ENCODE measurements at places on chromosomes 4 and X.

DNA sequence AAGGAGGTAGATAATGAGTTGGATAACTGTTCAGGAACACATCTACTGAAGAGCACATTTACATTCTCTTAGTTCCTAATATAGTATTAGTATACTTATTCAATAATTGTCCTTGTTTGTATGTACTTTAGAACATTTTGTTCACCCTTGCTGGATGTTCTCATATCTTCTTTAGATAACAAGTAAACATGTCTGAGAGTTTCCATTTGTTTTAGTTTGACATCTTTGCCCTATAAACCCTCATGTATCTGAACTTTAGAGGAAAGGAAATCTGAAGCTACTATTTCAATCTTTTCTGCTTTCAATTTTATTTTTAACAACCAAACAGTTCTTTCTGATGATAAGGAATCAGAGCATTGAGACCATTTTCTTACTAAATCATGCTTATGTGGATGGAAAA is 518.6 kb downstream of the RPA4 start:
- DNase-seq = no peak

GRCh38 chr4:167555338-167556022 is 321.2 kb upstream of the SPOCK3 start:
- DNase-seq = no peak

- no peak for DNase-seq
These were observed at the start of gene DOK7 for GRCh38 chr4:3462790-3463415. Gene DOK7, plus strand, starts transcription at chr4:3463306. Its CDS starts 70 bp downstream, at chr4:3463376.

- DNase-seq = no peak
These were observed 432.2 kb downstream of the RPA4 start for GRCh38 chrX:97315939-97316338.

DNA sequence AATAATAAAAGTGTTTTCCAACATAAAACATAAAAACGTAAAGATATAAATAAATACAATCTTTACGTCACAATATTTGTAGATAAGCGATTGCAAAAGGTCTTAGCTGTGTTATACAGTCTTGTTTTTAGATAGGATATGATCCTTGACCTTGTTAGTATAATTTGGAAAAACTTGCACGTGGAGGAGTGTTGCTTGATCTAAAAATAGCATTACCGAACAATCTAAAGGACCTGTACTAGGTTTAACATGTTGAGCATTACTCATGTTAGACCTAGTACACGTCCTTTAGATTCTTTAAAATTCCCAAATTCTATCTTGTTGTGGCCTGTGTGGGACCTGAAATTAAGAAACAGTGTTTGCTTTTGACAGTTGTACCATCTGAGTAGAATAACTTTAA is 1.6 kb downstream of the METAP1 start:
- no peak for DNase-seq

- DNase-seq = no peak
These were observed 414.4 kb downstream of the SMARCA1 start for GRCh38 chrX:129108936-129109335.

GRCh38 chr4:47933840-47934239 is 19.5 kb upstream of the NFXL1 start:
- DNase-seq = no peak

DNA sequence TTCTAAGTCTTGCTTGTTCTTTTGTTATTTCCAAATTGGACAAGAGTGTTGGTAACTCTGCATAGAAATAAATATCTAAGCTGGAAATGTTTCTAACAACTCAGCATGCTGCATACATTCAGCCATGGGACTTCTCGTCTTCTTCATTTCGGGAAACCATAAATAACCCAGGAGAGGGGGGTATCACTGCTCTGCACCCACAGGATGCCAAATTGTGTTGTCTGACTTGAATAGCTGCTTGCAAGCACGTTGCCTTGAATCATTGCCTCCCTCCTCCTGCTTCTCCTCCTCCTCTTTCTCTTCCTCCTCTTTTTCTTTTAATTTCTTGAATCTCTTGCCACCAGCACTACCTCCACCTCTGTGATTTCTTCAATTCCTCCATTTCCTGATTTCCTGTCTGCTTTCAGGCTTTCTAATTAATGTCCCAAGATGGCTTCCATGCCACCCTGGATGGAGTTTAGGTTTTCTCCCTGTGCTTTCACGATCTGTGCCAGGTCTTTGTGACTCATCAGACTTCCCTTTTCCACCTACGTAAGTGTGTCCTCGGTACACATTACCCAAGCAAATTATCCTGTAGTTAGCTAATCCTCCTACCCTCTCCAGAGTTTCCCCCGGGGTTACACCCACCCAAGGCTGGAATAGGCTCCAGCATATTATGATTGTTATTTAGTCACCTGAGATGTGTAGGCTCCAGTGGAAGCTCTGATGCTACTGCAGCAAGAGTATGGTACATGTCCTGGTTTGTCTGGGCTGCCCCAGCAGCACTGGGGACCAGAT is 122.6 kb upstream of the VCX3B start:
- no peak for DNase-seq

DNA sequence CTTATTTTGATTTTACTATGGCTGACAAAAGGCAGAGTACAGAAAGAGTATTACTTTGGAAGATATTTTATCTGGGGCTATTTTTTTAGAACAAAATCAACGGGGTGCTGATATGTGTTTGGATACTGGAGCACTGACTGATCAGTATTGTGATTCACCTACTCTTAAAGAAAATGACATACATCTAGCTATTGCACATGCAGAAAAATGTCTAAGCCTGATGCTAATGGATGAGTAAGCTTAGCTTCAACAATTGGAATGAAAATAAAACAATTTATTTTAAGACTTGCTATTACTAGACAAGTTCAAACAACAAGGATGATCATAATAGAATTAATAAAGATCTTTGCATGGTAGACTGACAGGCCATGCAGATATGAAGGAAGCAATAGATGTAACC is 262.0 kb downstream of the PPP1R2C start:
- no peak for DNase-seq

GRCh38 chr4:15719506-15719905 is 16.6 kb downstream of the BST1 start:
- DNase-seq = no peak

DNA sequence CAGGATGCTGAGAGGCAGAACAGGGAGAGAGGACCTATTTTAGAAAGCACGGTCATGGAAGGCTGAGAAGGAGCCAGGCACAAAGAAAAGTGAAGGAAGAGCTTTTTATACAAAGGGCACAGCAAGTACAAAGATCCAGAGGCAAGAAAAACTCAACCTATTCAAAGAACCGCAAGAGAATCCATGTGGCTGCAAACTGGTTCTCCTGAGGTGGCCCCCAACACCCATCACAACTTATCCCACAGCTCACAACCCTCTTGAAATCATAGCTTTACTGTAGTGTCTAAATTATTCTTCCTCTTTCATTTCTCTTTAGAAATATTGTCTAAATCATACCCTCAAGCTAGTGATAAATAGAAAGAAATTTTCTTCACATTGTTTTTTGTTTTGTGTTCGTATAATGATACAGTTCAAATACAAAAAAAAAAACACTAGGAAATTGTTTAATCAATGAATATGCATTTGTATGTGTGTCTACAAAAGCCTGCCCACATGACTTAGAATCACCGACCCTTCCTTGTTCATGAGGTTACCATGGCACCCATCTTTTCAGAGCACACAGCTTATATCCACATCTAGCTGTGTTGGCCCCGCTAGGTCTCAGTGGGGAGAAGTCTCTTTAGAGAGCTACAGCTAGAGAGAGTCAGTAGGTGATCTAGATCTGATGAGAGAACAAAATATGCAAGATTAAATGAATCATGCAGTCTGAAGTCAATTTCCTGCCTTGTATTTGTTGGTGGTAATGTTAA is 126.9 kb upstream of the DCLK2 start:
- no peak for DNase-seq

GRCh38 chr4:142314247-142314646 is 531.9 kb downstream of the INPP4B start:
- DNase-seq = no peak

GRCh38 chrX:150352581-150352980 is 10.5 kb upstream of the MAMLD1 start:
- DNase-seq = no peak

GRCh38 chr4:74665876-74666275 is 128.4 kb downstream of the BTC start:
- DNase-seq = no peak

DNA sequence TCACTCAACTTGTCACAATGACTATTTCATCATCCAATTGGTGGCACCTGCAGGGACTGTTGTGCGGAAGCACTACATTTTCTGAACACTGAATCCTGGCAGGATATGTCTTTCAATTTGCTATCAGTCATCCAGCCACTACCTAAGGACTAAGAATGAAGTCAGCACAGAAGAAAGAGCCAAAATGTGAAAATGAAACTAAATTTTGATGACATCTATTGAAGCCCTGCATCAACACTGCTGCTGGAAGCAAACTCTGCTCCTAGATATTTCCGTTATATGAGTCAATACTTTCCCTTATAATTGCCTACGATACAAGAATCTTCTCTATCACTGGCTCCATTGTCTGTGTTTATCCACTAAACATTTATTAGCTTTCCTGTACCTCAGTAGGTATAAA is 917.9 kb downstream of the RAPGEF2 start:
- DNase-seq = no peak

DNA sequence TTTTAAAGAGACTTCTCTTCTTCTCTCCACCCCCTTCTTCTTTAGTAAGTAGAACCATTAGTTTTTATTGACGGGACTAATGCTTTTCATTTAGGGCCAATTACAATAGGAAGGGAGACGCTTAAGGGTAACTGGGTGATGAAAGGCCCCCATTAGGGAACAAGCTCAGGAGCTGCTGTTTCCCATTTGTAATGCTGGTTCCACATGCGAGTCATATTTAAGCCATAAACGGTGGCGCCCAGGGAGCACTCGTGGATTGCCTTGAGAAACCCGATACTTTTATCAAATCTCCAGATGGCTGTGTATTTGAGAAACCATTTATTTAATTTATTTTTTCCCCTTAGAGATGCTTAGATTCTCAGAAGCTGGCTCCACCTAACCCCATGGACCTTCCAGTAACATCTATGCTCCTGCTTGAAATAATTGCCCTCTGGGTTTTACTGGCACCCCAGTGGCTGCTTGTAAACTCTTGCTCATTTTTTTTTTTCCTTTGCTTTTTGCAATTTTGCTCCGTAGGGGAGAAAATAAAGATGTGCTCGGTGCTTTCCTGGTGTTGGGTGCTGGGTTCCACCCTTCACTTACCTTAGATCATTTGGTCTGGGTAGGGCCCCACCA is 124.2 kb upstream of the MSX1 start:
- DNase-seq = no peak

DNA sequence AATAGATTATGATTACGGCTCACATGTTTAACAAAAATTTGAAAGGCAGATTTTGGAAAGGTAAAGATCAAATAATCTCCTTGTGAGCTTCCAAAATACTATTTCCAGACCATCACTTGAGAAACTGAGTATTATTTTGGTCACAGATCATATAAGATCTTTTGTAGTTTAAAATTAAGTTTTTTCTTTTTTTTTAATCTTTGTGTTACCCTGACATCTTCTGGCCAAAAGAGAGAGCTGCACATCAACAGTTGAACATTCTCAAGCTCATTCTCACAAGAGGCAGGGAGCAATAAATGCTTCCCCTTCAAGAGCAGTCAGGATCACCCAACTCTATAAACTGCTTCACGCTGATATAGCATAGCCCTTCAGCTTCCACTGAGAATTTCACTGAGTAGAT is 15.9 kb downstream of the TMEM192 start:
- no peak for DNase-seq

DNA sequence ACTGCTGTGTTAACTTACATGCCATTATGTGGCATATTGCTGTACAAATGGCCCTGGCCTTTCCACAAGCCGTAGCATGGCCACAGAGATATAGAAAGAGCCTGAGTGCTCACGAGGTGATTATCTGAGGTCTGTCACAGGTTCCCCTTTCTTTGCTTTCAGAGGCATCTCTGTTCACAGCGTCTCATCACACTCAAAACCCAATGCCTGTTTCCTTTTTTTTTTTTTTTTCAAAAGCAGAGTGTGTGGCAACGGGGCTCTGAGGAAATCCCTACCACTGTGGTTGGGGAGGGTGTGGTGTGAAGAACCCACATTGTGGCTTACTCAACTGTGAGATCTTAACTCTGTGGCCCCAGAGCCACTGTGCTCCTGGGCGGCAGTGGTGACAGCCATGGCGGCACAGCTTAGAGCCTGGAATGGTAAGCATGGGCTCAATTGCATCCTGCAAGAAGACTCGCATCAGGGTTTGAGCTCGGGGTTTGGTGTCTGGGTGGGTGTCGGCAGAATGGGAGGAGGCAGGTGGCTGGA is 30.8 kb downstream of the RTL5 start:
- peak; percentile 67 for DNase-seq

DNA sequence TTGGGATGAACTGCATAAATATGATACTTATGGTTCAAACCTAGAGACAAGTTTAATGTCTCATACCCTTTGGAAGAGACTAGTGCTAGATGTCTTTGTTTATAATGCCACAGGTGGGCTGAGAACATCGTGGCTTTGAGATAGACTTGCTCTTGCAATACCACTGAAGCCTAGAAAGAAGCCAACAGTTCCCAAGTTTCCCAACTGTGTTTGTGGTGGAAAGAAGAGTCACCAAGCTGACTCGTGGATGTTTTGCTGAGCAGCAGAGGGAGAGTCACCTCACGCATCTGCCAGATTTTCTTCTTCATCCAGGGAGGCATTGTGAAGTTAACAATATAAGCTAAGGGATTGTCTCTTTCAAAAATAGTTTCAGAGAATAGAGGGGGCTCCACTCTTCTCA is 1076.2 kb downstream of the C4orf33 start:
- no peak for DNase-seq

DNA sequence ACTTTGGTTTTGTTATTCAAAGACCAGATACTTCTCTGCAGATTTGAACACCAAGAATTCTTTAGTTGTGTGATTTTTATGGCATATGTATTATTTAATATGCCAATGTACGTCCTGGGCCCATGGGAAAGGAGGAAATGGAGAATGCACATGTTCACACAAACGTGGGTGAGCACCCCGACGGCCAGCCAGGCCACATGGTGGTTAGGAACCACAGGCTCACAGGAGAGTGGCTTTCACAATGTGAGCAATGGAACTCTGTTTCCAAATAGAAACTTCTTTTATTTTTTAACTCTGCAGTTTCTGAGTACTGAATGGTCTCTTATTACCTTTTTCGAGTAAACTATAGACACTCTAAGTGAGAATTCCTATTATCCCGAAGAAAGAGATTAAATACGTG is 58.0 kb upstream of the UNC5C start:
- no peak for DNase-seq

DNA sequence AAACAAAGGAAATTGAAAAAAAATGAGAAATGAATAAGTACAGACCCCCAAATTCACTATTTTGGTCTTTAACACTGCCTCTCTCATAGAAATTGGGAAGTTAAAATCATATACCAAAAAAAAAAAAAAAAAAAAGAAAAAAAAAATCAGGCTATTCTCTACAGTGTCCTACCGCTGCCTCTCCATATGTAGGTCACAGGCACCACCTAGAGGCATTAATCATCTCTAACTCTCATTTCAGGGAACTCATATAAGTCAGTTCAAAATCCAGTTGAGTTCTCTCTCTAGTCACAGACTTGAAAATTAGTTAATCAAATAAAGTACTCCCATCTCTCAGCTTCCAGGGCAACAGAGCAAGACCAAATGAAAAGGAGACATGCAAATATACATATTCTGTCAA is 47.9 kb downstream of the COX18 start:
- no peak for DNase-seq

Data from activated naive CD8-positive, alpha-beta T cell treated with anti-CD3 and anti-CD28 coated beads for 36 hours (primary cell).